ENCODE measurements at places on chromosomes 6 and 20.

GRCh38 chr6:54014440-54014839 is 96.8 kb upstream of the MLIP start:
- no peak for DNase-seq

- no peak for DNase-seq
These were observed 38.7 kb downstream of the RGS17 start for GRCh38 chr6:153092082-153093013.

- DNase-seq, result no peak
These were observed 113.3 kb downstream of the AFG1L start for GRCh38 chr6:108407904-108408827.

- no peak for DNase-seq
These were observed 67.1 kb upstream of the MCM9 start for GRCh38 chr6:119002069-119002468.

DNA sequence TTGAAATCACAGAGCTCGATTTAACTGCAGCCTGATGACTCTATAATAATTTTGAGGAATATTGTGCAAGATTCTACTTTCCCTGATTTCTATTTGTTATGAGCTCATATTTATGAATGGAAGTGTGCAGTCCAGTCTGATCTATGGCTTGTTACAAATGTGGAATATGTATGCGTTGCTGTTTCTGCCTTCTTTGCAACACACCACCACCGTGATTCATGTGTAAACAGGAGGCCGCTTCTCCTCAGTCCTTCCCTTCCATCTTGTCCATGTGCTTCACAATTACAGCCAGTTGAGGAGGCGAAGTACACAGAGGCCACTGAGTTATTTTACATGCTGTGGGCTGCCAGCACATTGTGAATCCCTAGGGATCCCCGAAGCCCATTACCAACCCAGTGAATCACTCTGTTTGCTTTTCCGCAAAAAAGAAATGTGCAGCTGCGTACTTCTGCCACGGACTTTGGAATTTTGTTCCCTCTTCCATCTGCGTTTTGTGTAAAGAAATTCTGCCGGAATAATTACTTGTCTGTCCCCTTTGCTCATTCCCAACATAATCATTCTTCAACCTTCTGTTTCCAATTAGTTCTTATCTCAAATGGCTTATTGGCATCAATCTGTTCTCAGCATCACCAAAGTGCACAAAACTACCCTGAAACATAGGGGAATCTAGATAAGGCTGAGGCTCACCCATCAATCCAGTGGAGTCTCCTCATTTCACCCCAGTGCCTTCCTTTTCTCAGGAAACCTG is 551.6 kb upstream of the CITED2 start:
- no peak for DNase-seq

DNA sequence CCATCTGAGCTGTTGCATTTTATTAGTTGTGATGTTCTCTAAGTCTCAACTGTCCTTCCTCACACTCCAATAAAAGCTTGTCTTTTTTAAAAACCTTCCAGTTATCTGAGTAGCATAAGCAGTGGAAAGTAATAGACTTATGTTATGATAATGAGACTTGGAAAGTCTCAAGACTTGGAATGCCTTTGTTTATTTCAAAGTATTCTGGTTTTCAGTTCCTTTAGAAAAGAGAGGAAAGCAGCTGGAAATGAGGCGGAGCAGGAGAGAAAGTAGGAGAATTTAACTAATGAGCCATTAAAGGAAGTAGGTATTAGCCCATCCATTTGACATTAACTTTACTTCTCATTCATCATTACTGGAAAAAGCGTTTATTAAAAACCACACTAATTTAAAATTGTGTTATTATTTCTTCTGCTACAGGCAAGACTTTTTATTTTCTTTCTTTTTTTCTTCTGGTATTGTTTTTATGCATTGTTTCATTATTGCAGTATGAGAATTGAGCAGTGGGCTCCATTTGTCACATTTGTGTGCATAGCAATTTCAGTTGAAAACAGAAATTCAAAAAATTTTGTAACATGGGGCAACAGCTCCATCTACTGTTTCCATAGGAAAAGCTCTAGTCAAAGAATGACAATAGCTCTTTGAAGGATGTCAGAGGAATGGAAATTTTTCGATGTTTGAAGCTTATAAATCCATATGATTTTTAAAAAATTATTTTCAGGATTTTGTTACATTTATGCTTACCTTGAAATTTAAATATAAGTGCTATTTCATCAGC is 194.8 kb downstream of the COL9A1 start:
- DNase-seq, result peak; percentile 31

GRCh38 chr20:32577657-32578056 is 7.5 kb downstream of the NOL4L start:
- DNase-seq, result no peak

- no peak for DNase-seq
These were observed 83.7 kb downstream of the BMP2 start for GRCh38 chr20:6851136-6851535.

DNA sequence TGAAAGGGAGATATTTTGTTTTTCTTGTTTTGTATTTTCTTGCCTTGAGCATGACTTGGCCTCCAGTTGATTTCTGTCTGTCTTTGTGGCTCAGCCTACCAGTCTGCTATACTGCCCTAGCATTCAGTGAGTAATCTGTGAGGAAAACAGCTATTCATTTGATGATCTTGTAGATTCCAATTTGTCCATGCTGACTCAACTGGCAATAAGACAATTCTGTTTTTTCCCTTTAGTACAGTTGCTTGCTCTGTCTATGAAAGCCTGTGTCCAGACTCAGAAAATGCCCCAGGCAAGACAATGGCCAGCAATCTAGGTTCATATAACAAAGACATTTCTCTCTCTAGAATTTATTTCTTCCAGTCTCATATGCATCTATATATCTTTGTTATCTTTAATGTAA is 10.9 kb upstream of the SOX4 start:
- no peak for DNase-seq

GRCh38 chr6:14254505-14254904 is 136.9 kb downstream of the CD83 start:
- DNase-seq, result no peak

- no peak for DNase-seq
These were observed 493.1 kb upstream of the FLRT3 start for GRCh38 chr20:14830466-14830865.

- DNase-seq, result no peak
These were observed 758.3 kb downstream of the KIF16B start for GRCh38 chr20:15814911-15815310.

DNA sequence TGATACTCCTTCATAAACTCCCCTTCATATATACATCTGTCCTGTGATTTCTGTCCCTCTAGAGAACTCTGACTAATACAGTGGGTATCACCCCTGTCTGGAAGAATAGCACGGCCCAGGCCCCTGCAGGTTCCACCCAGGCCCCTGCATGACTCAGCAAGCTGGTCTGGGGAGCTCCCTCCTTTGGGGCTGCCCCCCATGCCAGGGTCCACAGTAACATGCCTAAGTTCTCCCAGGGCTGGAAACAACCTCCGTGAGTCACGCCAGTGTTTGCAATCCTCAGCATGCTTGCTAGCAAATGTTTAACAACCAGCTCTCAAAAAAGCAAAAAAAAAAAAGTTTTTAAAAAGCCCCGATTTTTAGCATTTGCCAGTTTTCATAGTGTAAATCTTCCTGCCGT is 134.3 kb upstream of the CDH4 start:
- DNase-seq, result no peak

GRCh38 chr20:4324611-4325243 is 309.4 kb upstream of the RNF24 start:
- no peak for DNase-seq

DNA sequence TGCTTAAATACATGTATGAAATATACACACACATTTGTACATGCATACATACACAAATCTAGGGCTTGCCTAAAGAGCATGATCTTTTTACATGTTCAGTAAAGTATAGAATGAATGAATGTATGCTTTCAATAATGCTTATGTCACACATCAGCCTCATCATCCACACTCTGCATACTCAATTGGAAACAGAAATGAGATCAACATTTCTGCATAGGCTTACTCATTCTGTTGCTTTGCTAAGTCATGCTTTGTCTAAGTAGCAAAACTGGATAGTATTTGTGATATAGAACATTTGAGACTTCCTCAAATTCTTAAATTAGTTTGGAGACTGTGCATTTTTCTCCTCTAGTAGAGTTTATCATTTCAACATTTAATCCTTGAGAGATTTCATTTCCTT is 343.3 kb downstream of the ADGRB3 start:
- DNase-seq, result no peak

- DNase-seq, result no peak
These were observed 11.4 kb downstream of the NPBWR2 start for GRCh38 chr20:64095927-64096326.

- no peak for DNase-seq
These were observed 329.8 kb upstream of the SOX4 start for GRCh38 chr6:21263531-21264287.

DNA sequence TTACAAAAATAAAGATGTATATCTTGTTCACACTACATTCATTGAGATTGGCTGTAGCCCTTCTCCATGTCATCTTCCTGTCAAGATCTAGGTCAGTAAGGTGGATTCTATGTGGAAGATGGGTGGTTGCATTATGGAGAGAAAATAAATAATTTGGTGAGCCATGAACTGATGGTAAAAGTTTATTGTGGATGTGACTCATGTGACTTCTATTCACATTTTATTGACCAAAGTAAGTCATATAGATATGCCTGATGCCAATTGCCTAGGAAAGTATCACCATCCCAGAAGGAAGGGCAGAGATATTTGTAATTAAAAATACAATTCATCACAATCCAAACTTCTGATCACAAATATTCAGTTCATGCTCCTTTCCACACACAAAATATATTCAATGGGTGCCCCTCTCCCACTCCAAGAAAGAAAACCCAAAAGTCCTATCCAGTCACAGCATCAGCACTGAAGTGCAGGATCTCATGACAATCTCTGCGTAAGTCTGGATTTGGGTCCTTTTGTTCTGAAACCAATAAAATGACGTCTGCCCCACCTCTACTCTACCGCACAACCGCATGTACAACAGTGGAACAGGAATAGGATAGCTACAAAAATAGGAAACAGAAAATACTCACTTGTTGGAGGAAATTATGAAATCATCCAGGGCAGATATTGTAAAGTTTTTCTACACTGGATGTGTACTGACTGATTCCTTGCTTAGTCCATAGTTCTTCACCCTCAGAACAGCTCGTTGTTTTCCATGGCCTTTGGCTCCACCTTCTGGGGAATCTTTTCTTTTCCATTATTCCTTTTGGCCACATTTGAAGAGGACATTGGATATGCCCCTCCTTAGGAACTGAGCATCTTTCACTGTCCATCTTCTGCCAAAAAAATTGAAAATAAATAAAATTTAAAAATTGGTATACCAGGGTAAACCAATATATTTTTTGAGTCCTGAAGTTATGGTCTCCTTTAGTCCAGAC is 16.1 kb upstream of the SLC17A3 start:
- DNase-seq, result peak; percentile 24

GRCh38 chr20:20293691-20294385 is 74.1 kb upstream of the INSM1 start:
- DNase-seq, result no peak

DNA sequence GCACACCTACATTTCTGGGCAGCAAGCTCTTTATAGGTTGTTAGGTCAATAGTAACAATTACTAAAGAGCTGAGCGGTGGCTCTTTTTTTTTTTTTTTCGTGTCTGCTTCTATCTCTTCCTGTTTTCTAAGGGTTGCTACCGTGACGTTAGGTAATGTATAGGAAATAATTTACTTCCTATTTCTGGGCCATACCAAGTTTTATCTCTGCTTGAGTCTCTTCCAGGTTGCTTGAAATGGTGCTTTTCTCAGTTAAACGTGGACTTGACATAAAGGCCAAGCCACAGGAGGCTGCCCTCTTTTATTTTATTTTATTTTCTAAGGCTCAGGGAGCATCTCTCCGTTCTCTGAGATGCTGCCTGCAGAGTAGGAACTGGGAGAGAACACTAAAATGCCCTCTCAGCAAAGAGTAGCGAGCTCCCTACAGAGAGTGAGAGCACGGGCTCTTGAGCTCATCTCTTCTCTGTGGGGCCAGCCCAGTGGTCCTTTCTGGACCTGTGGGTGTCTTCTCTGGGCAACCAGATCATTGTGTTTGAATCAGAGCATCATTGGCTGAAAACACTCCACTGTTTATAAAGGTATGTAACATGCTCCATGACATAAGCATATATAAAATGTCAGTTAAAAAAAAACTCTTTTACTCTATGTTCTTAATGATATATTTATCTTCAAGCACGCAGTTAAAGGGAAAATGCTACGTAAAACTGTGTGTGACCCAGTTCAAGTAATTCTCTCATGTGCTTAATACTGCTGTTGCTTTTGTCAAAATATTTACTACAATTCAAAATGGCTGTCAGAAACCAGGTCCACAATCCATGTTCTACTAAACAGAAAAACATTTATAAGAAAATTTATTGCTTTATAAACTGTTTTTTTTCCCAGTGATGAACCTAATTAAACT is at the start of gene ZNF831:
TSS of gene ZNF831 (plus strand) at position 191 of the 900 bp plus-strand sequence. CDS start 27,199 bp downstream, outside the sequence.
- peak; percentile 64 for DNase-seq

- DNase-seq, result no peak
These were observed 89.2 kb upstream of the RNF217 start for GRCh38 chr6:124873066-124873410.

DNA sequence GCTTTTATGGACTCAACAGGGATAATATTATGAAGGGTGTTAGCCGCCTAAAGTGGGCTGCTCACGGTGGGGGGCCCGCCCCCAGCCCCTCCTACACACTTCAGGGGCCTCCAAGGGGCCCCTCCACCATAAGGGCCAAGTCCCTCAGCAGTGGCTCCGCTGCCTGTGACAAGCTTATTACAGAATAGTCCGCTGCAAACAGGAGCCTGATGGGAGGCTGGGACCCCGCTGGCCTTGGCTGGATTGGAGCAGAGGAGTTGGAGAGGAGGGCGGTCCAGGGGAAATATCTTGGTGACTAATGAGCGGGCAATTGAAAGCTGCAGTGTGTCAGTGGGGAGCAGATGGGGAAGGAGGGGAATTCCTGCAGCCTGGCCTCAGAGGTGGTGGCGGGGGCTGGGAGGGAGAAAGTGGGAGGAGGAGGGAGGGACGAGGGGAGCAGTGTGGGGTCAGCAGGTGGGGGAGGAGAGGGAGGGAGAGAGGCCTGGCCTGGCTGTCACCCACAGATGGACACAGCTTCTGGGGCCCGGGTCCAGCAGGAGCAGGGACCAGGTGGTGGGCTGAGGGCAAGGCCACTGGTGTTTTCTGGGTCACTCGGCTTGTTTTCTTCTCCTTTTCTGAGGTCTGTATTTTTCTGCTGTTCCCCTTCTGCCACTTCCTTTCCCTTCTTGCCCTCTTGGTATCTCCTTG is 57.6 kb upstream of the FOXP4 start:
- DNase-seq, result no peak
